T-helper 2 cell (primary cell): ENCODE measurements at places on chromosomes 1 and 21.

- no peak for DNase-seq
These were observed 20.4 kb downstream of the ODF2L start for GRCh38 chr1:86375688-86376087.

DNA sequence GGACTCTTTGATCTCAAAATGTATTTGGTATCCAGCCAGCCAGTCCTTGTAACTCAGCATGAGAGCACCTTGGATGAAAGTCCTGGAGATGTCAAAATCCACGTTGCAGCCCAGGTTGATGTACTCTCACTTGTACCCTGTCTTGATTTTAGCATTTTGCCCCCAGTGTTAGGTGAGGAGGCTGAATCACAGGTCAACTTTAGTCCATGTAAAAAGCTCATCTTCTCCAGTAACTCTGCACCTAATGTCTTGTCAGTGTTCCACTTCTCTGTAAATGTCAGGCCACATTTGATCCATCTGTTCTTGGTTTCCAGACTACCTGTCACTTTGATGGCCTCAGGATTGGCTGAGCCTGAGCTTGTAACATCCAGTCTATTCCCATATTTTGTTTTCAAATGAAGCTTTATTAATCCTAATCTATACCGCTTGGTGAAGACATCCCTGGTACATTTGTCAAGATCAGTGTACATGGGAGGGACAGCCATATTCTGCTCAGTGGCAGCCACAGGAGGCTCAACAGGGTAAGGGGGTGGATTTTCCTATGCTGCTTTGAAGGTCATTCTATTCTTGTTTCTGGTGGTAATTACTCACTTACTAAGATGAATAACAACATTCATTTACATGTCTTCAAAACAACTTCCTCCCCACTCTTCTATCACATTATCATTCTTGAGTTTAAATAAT lies 24.1 kb upstream of the FCRL3 start:
- DNase-seq: no peak

GRCh38 chr1:173893611-173894010 lies 23.5 kb downstream of the SERPINC1 start:
- no peak for DNase-seq

DNA sequence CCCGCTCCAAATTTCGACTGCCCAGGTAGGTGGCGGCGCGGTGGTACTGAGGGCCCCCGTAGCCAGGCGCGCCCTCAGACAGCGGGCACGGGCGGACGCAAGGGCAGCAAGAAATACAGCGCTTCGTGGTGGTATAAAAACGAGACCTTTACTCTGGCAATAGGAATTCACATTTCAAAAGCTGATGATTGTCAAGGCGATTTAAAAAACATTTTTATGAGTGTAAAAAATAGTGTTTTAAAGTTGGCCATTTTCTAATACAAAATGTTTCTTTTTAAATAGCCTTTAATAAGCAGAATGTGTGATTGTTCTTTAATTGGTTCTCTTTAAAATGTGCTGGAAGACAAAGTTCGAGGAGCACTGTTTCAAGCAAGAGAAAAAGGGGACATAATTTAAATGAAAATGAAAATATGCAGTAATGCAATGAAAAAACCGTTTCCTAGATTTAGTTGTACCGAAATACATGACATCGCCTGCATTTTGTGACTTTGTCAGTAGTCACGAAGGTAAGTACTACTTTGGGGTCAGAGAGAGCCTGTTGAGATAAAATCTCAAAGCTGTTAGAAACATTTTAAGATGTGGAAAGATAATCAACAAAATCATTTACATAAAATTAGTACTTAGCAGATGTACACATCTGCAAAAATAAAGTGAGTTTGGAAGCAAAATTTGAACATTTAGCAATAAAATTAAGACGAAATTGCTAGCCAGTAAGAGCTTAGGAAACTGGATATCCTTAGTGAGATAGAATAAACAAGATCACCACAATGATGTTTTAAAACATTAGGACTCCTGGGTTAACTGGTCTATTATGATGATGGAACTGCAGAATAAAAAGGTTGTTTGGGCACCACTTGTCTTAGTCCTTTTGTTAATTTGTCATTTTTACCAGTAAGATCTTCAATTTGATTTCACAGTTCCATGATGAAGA lies 1.1 kb upstream of the PSMG1 start:
- DNase-seq: peak; percentile 76

- no peak for DNase-seq
These were observed 82.4 kb downstream of the WLS start for GRCh38 chr1:68149907-68150306.

DNA sequence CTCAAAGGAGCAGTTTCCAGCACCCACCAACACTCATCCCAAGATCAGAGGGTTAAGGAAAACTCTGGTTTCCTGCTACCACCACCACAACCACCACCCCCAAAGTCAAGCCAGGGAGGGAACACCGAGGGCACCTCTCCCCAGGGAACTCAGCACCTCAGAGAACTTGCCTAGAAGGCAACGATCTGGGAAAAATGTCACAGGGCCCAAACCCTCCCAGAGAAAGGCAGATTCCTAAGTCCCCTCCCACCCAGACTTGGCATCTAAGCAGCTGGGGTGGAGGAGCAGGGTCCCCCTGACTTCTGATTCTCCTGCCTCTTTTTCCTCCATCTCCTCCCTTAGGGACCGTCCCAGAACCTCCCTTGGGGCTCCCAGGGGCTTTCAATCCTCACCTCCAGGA lies 10.6 kb downstream of the KANK4 start:
- no peak for DNase-seq

GRCh38 chr1:8651236-8651890 lies 166.1 kb downstream of the RERE start:
- no peak for DNase-seq

GRCh38 chr1:179911812-179912211 lies 29.7 kb downstream of the TOR1AIP1 start:
- no peak for DNase-seq

GRCh38 chr21:9837946-9838737 lies 683.2 kb upstream of the TPTE start:
- DNase-seq: no peak

DNA sequence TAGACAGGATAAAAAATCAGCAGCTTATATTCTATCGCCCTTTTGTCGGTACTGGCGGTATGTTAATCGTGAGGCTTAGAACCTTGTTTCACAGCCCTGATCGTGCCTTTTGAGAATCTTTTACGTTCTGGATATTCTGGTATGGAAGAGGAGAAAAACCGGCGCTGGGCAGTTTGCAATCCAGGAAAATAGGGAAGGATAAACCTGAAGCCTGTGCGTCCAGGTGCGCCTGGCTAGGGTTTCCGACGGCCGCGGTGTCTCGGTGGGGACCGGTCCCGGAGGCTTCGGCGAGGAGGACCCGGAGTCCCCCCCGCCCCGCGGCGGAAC lies 258 bp upstream of the SYPL2 start:
- no peak for DNase-seq

GRCh38 chr1:226751703-226752102 lies 12.6 kb upstream of the ITPKB start:
- DNase-seq: no peak

DNA sequence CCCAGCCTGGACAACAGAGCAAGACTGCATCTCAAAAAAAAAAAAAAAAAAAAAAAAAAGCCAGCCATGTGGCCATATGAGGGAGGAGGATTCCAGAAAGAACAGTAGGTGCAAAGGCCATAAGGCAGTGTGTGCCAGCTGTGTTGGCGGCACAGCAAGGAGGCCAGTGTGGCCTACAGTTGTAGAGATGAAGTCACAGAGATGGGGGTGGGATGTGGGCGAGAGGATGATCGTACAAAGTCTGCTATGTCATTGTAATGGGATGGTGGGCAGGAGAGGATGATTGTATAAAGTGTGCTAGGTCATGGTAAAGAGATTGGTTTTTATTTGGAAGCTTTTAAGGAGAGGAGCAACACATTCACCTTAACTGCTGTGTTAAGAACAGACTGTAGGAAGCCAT lies 9.8 kb upstream of the CR1 start:
- DNase-seq: no peak

DNA sequence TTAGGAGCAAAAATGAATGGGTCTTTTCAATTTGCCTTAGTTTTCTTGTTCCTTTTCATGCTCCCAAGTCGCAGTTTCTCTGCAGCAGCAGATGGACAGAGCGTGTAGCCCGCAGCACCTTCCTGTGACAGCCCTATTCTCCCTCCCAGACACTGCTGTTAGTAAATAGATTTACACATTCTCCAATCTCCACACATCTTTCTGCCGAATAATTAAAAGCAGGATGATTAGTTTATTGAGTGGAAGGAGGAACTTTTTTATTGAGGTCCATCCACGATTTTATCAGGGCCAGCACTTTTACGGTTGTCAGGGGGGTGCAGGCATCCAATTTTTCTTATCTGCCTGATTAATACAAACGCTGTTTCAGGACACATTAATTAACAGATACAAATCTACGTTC lies 98.2 kb upstream of the USH2A start:
- no peak for DNase-seq

DNA sequence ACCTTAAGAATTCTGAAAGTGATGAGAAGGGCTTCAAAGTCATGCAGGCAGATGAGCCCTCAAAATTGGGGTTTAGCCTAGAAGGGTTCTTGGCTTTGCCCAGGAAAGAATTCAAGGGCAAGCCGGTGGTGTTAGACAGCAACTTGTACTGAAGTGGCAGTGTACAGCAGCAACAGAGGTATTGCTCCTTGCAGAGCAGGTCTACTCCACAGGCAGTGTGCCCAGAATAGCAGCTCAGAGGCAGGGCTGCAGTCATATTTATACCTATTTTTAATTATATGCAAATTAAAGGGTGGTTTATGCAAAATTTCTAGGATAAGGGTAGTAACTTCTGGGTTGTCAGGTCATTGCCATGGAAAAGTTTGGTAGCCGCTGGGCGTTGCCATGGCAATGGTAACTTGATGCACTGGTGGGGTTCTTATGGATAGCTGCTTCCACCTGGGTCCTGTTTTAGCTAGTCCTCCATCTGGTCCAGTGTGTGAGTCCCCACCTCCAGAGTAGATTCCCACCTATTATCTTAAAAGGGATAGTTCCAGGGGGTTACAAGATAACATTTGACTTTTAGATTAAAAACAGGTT lies 57.9 kb upstream of the CR2 start:
- DNase-seq: no peak

- no peak for DNase-seq
These were observed 19.3 kb upstream of the MAN1A2 start for GRCh38 chr1:117347907-117348306.

DNA sequence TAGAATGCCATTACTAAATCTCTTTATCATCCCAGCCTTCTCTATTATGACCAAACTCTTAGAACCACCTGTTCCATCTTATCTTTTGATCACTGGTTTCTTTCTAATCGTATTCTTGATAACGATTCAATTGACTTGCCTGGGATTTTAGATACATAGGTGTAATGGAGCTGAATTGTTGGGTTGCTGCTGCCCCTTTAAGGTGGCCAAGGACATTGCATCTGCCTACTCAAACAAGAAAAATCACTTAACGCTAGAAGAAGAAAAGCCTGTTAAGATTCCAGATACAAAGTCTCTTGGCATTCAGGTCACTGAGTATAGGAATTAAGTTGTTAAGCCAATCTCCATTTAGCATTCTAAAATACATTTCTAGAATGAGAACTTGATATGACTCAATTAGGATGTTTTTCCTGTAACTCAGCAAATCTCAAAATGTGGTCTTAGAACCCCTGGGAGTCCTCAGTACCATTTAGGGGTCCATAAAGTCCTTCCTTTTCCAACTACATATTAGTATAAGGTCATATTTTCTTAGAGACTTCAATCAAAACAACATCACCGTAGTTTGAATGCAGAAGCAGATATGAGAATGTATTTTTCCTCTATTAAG lies 12.4 kb downstream of the NEXN start:
- no peak for DNase-seq

DNA sequence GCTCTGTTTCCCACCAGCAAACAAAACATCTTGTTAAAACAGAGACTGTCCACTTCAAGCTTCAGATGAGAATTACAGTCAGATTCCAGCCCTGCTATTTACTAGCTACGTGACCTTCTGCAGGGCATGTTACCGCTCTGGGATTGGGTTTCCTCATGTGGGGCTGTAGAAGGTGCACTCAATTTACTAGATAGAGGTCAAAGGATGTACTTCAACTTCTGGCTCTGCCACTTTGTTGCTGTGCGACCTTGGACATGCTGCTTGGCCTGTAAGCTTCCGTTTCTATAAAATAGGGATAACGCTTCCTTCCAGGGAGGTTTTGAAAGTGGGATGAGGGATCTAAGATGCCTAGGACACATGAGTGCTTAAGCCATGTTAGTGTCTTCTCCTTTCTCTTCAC lies 46.0 kb upstream of the LRIG2 start:
- DNase-seq: no peak

DNA sequence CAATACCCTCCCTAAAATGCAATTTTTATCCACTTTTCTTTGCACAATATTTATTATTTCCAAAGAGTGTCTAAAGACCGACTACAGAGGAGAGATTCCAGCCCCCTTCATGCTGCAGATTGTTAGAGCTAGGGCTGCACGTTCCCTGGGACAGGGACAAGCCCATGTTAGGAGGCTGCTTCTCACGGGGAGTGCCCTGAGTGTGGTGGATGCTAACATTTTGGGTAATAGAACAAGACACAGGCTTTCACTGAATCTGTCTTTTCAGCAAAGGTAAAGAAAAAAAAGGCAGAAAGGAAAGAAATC lies 125.4 kb downstream of the RIPK4 start:
- DNase-seq: no peak
